CD8-positive, alpha-beta T cell (primary cell): ENCODE measurements at places on chromosomes 16 and 17.
A peak's percentile ranks its signal among the peaks of the same experiment; 100 is the strongest.

DNA sequence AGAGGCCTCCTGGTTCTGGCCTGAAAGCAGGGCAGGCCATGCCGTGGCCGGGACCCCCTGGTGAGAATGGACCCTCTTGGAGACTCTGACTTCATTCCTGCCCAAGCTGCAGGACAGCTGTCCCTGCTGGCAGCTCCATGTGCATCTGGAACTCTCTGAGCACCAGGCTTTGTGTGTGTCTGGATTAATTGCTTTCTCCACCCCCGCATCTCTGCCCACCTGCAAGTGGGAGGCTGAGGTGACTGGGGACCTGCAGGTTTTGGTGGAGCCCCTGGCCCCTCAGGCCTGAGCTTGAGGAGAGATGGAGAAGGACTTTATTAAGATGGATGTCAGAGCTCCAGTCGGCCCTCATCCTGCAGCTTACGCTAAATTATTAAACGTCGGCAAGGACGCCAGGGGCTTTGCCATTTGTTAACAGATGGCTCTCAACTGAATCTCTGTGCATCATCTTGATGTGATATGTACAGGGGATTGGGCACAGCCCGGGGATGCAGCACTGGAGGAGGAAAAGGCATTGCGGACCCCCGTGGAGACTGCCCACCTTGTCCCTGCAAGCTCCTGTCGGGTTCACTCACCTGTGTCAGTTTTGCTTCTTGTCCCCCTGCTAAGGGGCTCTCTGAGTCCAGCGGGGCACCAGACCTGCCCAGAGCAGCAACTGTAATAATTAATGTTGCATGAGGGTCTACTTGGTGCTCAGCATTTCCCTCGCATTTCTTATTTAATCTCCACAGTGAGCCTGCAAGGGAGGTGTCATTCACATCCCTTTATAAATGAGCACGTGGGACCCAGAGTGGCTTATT, 154.1 kb upstream of the RPL38 start:
- no peak for DNase-seq

- DNase-seq: no peak
Measured at GRCh38 chr17:40666331-40666730, 1.4 kb upstream of the KRT222 start.

- no peak for DNase-seq
Measured at GRCh38 chr17:30717291-30718098, 107.0 kb downstream of the CRLF3 start.

GRCh38 chr17:57966875-57967274, 11.7 kb upstream of the CUEDC1 start:
- DNase-seq: no peak

DNA sequence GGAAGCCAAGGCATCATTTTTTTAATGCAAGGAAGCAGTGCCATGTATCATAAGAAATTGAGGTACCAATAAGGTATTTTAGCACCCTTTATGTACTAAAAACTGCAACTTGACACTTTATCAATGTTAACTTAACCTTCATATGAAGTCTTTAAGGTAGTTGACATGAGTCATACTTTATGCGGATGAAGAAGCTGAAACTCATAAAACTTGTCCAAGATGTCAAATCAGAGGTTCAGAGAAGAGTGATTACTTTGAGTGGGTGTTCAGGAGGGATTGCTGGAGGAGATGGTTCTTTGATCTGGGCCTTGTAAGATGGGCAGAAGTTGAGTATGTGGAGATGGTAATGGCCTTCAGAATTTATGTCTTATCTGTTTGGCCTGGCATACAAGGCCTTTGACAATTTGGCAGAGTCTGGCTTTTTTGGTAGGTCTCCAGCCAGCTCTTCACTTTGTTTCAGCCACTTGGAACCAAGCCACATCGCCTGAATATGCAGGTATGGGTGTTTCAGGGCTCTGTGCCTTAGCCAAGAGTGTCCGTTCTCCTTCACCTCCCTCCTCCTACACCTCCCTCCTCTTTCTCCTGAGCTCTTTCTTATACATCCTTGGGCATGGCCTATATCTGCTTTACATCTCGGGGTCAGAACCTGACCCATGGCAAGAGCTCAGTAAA, 23.7 kb downstream of the YPEL2 start:
- no peak for DNase-seq

- DNase-seq: no peak
Measured at GRCh38 chr17:924711-925475, 54.7 kb downstream of the NXN start.

- no peak for DNase-seq
Measured at GRCh38 chr16:57798953-57799599, 3.2 kb downstream of the KIFC3 start.

DNA sequence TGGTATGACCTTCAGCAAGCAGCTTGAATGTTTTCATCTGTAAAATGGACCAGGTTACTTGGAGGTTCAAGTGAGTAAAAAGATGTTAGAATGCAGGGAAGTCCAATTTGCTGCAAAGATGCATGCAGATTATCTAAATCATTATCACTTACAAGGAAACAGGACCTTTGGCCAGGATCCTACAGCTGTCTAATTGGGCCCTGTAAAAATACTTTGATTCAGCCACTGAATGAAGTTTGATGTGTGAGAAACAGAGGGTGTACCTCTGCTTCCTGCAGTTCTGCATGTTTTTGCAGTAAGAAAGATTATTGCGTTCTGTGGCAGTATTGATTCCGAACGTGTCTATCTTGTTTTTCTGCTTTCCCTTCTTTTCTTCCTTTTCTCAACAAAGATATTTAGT, 10.2 kb downstream of the CDH13 start:
- no peak for DNase-seq

GRCh38 chr17:50424246-50424995, 1.6 kb upstream of the ACSF2 start:
- DNase-seq: peak; percentile 8

- no peak for DNase-seq
Measured at GRCh38 chr17:40921026-40921425, 16.4 kb downstream of the KRT23 start.

GRCh38 chr16:66568355-66568754, 2.1 kb downstream of the CMTM1 start:
- DNase-seq: no peak

DNA sequence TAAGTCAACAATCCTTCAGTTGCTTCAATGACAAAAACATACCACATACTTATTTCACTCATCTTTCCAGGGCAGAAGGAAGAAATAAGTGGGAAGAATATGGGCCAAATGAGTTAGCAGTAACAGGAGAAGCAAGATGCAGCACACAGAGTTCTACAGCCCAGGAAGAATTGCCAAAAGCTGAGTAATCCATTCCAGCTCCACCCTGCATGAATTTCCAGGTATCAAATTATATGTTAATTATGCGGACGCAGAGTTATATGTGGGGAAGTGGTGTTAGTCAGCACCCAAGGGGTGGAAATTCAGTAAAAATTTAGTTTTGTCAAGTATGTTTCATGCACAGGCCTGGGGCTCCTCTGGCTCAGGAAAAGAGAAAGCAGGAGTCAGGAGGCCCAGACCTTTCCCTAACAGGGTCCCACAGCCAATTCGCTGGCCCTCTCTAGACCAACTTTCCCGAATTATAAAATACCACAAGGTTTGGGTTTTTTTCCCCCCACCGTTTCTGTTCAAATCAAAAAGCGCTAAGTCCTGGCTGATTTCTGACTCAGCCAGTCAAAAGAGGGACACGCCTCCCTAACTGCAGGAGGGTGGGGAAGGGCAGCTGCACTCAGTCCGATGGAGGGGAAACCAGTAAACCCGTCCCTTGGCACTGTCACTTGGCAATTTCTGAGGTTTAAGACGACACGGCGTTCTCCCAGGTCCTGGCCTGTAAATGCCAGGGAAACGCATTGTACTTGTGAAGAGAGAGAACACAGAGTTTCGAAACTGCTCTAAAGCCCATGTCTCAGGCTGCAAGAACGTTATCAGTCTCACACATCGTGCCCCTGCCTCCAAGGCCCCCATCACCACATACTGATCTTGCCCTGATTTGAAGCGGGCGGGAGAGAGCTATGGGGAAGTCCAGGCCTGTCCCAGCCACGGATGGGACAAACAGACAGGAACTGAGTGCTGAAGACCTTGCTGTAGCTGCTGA, 58.1 kb downstream of the ZFHX3 start:
- DNase-seq: no peak

- DNase-seq: no peak
Measured at GRCh38 chr16:24478401-24478800, 61.0 kb upstream of the RBBP6 start.

GRCh38 chr16:69890114-69890891, 60.8 kb upstream of the CLEC18A start:
- DNase-seq: no peak

- peak; percentile 81 for DNase-seq
Measured at GRCh38 chr16:637081-638018, 1.2 kb upstream of the METTL26 start.

DNA sequence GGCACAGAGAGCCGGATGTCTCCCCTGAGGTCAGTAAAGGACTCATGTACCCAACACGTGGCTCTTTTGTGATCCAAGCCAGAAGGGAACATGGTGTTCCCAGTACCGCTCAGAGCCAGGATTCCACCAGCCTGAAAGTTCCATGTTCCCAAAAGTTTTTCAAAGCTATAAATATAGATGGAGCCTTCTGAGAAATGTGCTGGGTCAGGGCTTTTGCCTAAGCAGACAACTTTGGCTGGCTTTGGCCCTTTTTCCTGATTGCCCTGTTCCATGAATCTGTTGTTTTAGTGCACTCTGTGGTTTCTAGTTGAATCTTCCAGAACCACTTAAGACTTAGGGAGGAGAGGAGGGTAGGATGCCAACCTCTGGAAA, 128.5 kb upstream of the HS3ST2 start:
- DNase-seq: no peak

GRCh38 chr16:35798885-35799426, 2339.5 kb downstream of the TP53TG3F start:
- no peak for DNase-seq

DNA sequence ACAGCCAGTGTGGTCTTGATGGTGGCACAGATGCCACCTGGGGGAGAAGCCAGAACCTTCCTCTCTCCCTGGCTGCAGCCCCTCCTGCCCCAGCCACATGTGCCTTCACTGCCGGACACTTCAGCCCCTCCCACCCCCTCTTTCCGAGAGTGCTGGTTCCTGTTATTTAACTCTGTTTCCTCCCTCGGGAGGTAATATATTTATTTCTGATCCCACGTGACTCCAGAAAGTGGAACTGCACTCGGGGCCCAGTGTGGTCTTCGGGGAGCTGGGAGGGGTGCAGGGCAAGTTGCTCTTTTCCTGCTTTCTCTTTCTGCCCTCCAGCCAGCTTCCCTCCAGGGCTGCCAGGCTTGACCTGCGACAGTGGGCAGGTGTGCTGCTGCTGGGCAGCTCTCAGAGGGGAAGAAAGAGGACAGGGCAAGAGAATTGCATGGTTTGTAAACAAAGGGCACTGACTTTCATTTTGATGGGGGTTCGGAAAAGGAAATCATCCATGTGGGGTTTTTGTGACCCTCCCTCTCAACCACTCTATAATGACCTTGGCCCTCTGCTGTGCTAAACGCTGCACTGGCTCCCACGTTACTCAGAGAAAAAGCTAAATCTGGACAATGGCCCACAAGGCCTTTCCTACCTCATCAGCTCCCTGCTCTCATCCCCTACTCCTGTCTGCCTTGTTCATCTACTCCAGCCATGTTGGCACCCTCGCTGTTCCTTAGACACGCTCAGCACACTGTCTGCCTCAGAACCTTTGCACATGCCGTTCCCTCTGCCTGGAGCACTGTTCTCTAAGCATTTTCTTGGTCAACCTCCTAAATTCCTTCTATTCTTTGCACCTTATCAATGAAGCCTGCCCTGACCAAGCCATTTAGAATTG, 8.2 kb upstream of the CIITA start:
- DNase-seq: no peak

DNA sequence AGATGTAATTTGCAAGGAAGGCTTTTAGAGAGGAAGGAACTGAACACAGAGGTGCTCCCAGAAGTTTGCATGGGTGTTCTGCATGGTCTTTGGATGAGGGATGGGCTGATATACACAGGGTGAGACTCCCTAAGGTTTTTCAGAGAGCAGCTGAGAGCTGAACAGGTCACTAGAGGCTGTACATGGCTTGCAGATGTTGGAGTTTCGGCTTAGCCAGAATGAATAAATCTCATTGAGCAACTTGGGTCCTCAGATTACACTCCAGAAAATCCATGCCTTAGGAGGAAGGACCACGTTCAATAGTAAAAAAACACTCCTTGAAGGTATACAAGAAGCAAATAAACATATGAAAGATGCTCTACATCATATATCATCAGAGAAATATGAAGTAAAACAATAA, 7.5 kb upstream of the ITGB3 start:
- no peak for DNase-seq

- DNase-seq: peak; percentile 29
Measured at GRCh38 chr16:74297145-74297665, 591 bp downstream of the PSMD7 start.

DNA sequence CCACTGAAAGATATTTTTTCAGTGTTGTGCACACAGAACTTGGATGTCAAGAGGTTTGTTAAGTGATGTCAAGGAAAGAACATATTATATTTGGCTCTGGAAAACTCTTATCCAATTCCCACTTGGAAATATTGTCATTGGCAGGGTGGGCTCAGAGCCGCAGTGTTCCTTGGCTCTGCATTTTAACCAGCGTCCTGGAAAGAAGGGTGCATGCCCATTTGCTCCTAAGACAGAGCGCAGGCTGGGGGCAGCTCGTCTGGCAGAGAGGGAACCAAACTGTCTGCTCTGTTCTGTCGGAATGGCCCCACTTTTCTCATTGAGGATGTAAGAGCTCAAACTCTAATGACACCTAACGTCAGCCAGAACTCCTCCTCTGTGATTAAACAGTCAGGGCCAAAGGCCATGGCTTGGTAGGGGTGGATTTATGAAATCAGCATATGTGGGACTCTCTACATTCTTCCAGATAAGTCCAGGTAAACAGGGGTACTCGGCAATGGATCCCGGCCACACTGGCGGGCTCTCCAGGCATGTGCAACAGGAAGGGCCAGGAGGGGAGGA, 18.0 kb downstream of the SLC47A1 start:
- DNase-seq: no peak

GRCh38 chr17:82077617-82078358, 12.2 kb upstream of the DUS1L start:
- DNase-seq: no peak

DNA sequence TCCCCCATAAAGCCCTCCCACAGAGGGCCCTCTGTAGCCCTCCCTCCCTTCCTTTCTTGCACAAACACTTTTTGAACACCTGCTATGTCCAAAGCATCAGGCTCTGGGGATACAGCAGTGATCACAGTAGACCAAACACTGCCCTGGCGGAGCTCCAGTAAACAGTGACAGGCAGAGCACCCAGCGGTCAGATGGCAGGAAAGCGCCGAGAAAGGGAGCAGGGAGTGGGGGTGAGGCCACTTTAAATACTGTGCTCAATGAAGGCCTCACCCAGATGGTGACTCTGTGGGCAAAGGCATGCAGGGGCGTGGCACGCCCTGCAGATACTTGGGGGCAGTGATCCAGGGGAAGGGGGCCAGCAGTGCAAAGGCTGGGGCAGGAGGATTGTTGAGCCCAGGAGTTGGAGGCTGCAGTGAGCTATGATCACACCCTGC, 7.6 kb downstream of the PRR29 start:
- DNase-seq: no peak

- no peak for DNase-seq
Measured at GRCh38 chr17:76479515-76480060, 12.2 kb downstream of the AANAT start.

- peak; percentile 15 for DNase-seq
Measured at GRCh38 chr17:4833941-4834680, 971 bp downstream of the MINK1 start.
